Mesothelial cell of epicardium (in vitro differentiated cells): ENCODE measurements at places on chromosomes 3 and 15.
A peak's percentile ranks its signal among the peaks of the same experiment; 100 is the strongest.

DNA sequence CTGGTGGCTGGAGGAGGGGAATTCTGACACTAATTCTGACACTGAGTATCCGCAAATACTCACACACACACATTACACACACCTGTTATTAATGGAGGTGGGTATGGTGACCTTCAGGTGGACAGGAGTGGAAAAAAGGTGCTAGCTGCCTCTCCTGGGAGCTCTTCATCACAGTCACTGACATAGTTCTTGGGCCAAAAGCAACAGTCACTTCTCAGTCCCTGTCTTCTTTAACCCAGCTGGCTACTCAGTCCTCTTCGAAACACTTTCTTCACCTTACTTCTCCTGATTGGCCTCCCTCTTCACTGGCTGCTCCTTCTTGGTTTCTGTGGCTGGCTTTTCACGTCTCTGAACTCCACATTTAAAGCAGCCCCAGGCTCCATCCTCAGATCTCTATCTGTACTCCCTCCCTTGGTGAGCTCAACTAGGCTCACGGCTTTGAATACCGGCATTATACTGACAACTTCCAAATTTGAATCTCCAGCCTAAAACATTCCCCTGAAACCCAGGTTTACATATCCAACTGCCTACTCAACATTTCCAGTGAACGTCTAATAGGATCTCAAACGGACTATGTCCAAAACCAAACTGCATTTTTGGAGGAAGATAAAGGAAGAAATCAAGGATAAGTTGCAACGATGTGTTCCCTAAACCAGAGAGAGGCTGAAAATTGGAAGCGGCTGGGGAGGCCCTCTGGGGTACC, 53.2 kb upstream of the HEG1 start:
- peaks cover 8% of the 10 kb centered on the region for H3K36me3 ChIP-seq
- no peak for DNase-seq
- H3K27me3 ChIP-seq, result no peaks in the 10 kb centered on the region
- peaks cover 4% of the 10 kb centered on the region for H3K4me1 ChIP-seq

GRCh38 chr3:16596352-16597032, 8.7 kb downstream of the DAZL start:
- H3K4me1 ChIP-seq, result no peaks in the 10 kb centered on the region
- no peaks in the 10 kb centered on the region for H3K36me3 ChIP-seq
- peaks cover 35% of the 10 kb centered on the region for H3K27me3 ChIP-seq
- no peak overlapping the region for H3K27ac ChIP-seq

DNA sequence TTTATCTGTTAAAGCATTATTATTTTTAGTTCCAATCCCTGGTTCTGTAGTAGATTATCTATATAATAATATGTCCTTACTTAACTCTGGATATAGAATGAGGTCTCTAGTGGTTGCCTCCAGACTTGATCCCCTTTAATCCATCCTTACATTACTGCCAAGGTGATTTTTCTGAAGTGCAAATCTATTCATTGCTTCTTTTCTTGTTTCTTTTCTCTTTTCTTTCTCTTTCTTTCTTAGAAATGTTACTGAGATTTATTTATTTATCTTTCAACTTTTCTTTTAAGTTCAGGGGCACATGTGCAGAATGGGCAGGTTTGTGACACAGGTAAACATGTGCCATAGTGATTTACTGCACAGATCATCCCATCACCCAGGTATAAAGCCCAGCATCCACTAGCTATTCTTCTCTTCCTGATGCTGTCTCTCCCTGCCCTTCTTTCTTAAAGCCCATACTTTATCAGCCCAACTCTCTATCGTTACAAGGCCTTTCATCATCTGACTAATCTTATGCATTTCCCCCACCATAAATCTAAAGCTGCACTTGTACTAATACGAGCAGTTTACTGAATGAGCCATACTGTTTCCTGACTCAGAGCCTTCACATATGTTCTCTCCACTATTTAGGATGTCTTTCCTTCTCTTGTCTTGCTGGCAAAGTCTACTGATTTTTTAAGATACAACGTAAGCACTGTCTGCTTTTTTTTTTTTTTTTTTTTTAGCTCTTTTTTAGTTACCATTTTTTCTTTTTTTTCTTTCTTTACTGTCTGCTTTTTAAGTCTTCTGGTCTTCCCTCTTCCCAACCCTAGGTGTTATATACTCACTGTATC, 4.6 kb downstream of the GLCE start:
- H3K4me1 ChIP-seq, result peaks cover 19% of the 10 kb centered on the region
- H3K27ac ChIP-seq, result no peak overlapping the region
- no peaks in the 10 kb centered on the region for H3K36me3 ChIP-seq

DNA sequence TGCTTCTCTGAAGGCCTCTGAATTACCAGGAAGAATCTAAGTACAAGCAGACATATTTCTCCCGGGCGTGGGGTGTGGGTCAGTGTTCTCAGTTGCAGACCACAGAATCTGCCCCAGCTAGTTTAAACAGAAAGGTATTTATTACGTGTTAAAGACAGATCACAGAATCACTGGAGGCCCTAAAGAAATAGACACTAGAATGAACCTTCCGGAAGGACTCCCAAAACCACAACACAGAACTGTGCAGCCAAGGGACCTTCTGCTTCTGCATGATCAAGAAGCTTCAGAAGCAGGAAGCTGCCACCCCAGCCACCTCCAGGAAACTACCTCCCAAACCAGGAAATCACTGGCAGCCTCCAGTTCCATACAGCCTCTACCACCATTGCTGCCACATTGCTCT, 32.7 kb upstream of the ZFAND6 start:
- no peak overlapping the region for H3K4me3 ChIP-seq
- peaks cover 2% of the 10 kb centered on the region for H3K27me3 ChIP-seq
- H3K27ac ChIP-seq, result no peak overlapping the region
- no peaks in the 10 kb centered on the region for H3K36me3 ChIP-seq
- H3K4me1 ChIP-seq, result no peaks in the 10 kb centered on the region

GRCh38 chr3:41148478-41148877, 50.8 kb upstream of the CTNNB1 start:
- no peaks in the 10 kb centered on the region for H3K27me3 ChIP-seq
- no peak overlapping the region for H3K4me3 ChIP-seq
- peak overlapping the region; percentile 41 for H3K27ac ChIP-seq

GRCh38 chr3:113409676-113410075, 31.6 kb downstream of the CFAP44 start:
- no peaks in the 10 kb centered on the region for H3K4me1 ChIP-seq
- DNase-seq, result no peak
- H3K4me3 ChIP-seq, result no peak overlapping the region
- no peak overlapping the region for H3K27ac ChIP-seq
- peaks cover 23% of the 10 kb centered on the region for H3K36me3 ChIP-seq

GRCh38 chr3:179436517-179436916, 14.8 kb downstream of the GNB4 start:
- no peak overlapping the region for H3K27ac ChIP-seq
- H3K27me3 ChIP-seq, result no peaks in the 10 kb centered on the region

DNA sequence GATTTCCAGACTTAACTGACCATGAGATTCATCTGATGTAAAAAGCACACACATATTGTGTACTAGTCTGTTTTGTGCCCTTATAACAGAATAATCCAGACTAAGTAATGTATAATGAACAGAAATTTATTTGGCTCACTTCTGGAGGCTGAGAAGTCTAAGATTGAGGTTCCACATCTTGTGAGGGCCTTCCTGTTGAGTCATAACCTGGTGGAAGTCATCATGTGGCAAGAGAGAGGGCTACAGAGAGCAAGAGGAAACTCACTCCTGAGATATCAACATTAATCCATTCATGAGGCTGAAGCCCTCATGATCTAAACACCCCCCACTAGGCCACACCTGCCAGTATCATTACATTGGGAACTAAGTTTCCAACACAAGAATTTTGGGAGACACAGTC, 977.6 kb downstream of the MCTP2 start:
- peaks cover 8% of the 10 kb centered on the region for H3K4me1 ChIP-seq
- H3K27ac ChIP-seq, result no peak overlapping the region
- no peak for DNase-seq

DNA sequence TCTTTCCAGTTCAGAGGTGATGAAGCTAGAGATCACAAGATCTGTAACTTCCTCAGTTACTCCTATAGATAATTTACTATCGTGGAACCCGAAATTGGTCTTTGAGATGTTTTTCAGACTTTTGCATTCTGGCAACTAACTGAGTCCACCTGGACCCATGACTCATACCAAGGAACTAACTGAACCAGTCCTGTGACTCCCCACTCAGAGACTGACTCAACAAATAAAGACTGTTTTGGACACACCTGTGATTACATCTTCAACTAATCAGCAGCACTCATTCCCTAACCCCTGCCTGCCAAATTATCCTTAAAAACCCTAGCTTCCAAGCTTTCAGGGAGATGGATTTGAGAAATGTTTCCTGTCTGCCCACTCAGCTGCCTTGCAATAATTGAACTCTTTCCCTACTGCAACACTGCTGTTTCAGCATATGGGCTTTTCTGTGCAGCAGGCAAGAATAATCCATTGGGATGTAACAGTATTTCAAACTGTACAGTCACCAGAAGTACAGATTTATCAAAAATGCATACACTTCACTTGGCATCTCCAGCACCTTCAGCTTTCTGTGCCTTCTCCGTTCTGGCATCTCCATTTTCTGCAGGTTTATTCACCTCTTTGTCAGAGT, 57.7 kb downstream of the GATM start:
- peaks cover 9% of the 10 kb centered on the region for H3K27me3 ChIP-seq
- no peaks in the 10 kb centered on the region for H3K4me1 ChIP-seq

GRCh38 chr3:150936693-150937092, 31.5 kb upstream of the MINDY4B start:
- DNase-seq, result no peak
- H3K4me3 ChIP-seq, result no peak overlapping the region
- no peaks in the 10 kb centered on the region for H3K27me3 ChIP-seq
- no peaks in the 10 kb centered on the region for H3K36me3 ChIP-seq

DNA sequence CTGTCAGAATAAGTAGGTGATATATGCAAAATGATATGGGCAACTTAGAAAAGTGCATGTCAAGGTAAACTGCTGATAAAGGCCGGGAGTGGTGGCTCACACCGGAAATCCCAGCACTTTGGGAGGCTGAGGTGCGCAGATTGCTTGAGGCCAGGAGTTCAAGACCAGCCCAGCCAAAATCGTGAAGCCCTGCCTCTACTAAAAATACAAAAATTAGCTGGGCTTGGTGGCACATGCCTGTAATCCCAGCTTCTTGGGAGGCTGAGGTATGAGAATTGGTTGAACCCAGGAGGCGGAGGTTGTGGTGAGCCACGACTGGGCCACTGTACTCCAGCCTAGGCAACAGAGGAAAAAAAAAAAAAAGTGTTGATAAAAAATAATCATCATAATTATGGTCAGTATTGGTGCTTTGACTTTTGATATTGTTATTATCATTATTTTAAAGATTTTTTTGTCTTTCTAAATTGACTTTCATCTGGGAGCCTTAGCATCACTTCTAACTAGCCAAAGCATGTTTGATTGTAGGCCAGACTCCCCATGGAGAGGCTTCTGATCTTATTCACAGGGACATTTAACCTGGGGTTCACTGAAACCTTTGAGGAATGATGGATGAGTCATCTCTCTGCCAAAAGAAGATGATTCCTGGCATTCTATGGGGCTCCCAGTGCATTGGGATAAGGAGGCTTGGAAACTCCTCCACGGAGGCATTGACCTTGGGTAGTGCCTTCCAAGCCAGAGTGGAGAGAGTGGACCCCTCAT, 5.6 kb downstream of the ZBTB38 start:
- peaks cover 14% of the 10 kb centered on the region for H3K4me1 ChIP-seq
- H3K27me3 ChIP-seq, result no peaks in the 10 kb centered on the region
- DNase-seq, result no peak
- no peak overlapping the region for H3K4me3 ChIP-seq
- peaks cover 20% of the 10 kb centered on the region for H3K36me3 ChIP-seq
- no peak overlapping the region for H3K27ac ChIP-seq

DNA sequence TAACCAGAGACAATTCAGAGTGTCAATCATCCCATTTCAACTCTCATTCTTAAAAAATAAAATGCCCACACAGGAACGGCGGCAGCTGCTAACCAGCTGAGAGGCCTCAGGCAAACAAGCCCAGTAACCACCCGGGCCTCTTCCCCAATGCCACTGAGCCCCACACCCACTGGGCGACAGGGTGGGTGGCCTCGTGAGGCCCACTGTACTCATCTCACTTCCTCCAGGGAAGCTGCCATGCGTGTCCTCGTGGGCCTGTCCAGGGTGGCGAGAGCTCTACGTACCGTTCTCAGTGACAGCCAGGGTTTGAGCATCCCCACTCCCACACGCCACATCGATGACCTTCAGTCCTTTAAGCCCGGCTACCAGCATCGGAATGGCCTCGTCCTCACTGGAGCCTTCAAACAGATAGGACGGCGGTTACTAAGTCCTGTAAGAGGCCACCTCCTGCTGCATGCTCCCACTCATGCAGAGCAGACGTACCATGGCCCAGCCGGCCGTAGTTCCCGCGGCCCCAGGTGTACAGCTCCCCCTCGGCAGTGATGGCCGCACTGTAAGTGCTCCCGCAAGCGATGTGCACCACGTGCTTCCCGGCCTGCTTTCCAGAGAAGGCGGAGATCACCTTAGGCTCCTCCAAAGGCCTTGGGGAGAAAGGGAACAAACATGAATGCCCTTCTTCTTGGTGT, 56.5 kb downstream of the HERC2 start:
- no peaks in the 10 kb centered on the region for H3K27me3 ChIP-seq
- no peak overlapping the region for H3K27ac ChIP-seq
- H3K4me1 ChIP-seq, result peaks cover 8% of the 10 kb centered on the region
- no peak for DNase-seq

DNA sequence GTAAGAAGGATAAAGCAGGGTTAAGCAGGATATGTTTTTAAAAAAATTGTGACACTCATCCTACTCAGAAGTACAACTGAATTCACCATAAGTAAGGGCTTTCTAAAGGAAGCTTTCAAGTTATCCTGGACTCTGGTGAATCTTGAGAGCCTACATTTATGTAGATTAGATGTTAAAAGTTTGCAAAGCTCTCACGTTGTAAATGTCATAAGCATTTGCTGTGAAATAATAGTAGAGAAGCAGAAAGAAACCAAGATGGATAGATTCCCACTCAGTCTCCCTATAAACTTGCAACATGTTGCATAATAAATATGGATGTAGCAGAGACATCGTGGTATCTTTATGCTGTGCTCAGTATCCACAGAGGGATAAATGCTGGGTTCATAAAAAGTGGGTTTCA, 77.0 kb downstream of the LRRC3B start:
- no peak overlapping the region for H3K27ac ChIP-seq
- no peaks in the 10 kb centered on the region for H3K4me1 ChIP-seq
- DNase-seq, result no peak
- H3K27me3 ChIP-seq, result peaks cover 7% of the 10 kb centered on the region

GRCh38 chr3:7875925-7876324, 625.7 kb upstream of the LMCD1 start:
- H3K36me3 ChIP-seq, result no peaks in the 10 kb centered on the region
- H3K27ac ChIP-seq, result peak overlapping the region; percentile 83
- H3K27me3 ChIP-seq, result no peaks in the 10 kb centered on the region
- no peak for DNase-seq

DNA sequence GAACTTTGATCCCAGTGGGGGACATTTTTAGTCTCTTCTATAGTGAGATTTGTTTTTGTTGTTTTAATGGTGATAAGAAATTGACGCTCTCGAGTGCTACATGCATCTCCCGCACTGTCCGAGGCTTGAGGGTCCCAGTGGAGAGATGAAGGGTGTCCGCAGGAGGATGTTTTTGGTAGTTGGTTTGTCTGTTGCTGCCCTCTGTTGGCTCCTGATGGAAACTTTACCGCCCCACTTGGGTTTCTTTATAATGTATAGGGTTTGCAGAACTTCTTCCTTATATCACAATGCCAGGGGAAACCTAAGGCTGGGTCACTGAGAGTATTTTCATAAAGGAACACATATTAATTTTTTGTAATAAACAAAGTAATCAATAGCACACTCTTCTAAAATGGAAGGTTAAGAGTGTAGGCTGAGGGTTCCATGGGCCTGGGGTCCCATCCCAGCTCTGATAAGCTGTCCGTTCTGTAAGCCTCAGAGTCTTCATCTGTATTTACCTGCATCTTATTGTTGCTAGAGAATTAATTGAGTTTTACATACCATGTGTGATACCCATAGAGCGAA, 185.3 kb upstream of the FEZF2 start:
- H3K27me3 ChIP-seq, result peaks cover 28% of the 10 kb centered on the region
- no peak overlapping the region for H3K4me3 ChIP-seq
- H3K27ac ChIP-seq, result no peak overlapping the region
- peak; percentile 41 for DNase-seq
